ENCODE measurements at places on chromosomes 4 and X. TPM values are rescaled to one million over a fixed set of nuclear protein-coding genes. Genes with fewer than 3 reads are reported as not detected.

The TEC gene
- 15.3 TPM for total RNA-seq

- no peaks in the 10 kb centered on the region for H3K27me3 ChIP-seq
- H3K4me1 ChIP-seq = no peaks in the 10 kb centered on the region
- no peaks in the 10 kb centered on the region for H3K36me3 ChIP-seq
- DNase-seq = no peak
- H3K4me3 ChIP-seq = no peak overlapping the region
- H3K27ac ChIP-seq = no peak overlapping the region
Measured at GRCh38 chr4:63325140-63325539, 1084.1 kb downstream of the TECRL start.

DNA sequence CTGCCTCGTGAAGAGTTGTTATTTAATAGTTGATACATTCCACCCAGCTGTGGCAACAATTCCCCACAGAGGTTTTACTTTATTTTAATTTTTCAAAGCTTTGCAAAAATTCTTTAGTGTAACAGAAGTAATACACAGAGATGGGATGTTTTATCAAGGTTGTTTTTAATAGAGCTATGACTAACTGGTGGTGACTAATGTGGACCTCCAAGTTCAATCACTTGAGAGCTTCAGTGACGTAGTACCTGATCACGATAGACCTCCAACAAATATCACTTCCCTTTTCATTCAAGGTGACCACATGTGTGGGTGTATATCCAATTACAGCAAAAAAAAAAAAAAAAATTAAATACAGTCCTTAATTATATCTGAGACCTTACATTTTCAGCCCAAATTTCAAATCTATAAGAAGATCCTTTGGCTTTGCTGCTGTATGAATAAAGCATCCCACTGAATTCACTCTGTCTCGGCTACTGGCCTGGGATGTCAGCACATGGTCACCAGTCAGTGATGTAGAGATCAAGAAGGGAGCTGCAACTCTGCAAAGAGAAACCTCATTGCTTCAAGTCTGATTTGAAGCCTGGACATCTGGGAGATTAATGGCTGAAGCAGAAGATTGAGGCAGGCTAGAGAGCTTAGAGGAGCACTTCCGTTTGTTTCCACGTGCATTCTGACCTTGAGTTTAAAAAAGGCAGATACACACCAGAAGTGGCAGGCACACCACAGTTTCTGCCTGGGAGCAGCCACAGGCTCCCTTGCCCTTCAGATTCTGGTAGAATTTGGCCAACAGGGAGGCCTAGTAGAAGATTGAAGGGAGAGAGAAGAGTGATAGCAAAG is 345.9 kb upstream of the NOCT start:
- no peak overlapping the region for H3K27ac ChIP-seq
- H3K36me3 ChIP-seq = no peaks in the 10 kb centered on the region
- peaks cover 8% of the 10 kb centered on the region for H3K4me1 ChIP-seq

DNA sequence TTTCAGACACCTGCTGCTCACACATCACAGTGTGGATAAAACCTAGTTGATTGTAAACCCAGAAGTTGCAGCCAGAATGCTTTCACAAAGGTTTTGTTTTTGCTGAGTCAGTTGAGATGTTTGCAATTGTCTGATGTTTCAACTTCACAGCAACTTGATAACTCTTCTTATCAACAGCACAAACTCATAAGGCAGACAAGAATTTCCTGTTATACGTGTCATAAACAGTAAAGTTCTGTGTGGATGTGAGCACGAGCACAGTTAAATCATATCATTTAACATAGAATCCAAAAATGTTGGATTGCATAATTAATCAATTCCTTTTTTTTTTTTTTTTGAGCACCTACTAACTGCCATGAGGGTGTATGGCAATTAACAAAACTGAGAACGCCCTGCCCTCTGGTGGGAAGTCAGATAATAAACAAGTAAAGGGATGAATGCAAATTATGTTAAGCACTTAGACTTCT is 512.2 kb downstream of the PDHA2 start:
- H3K4me3 ChIP-seq = no peak overlapping the region
- H3K36me3 ChIP-seq = no peaks in the 10 kb centered on the region
- no peak overlapping the region for H3K27ac ChIP-seq

DNA sequence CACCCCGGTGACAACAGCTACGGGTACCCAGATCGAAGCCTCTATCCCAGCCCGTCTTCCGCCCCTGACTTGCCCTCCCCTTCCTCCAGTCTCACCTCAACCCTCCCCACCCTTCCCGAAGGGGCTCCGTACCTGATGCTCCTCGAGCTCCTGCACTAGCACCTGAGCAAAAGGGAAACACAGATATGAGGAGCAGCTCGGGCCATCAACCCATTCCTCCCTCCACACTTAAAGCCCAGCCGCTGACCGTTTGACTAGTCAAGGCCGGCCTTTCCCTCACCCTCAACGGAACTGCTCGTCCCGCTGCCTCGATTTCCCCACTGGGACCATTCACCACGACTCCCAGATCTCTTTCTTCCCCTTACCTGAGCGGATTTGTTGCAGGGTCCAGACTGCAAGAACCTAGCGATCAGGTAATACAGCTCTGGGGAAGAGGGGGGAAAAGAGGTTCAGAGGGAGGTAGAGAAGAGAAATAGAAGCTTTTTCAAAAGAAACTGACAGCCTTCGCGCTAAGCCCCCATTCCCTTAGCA is 731 bp downstream of the BRWD3 start:
- DNase-seq = peak; percentile 81
- H3K27me3 ChIP-seq = no peaks in the 10 kb centered on the region
- peaks cover 52% of the 10 kb centered on the region for H3K4me1 ChIP-seq
- H3K4me3 ChIP-seq = peak overlapping the region; percentile 76
- H3K27ac ChIP-seq = peak overlapping the region; percentile 92

- DNase-seq = no peak
- H3K27me3 ChIP-seq = no peaks in the 10 kb centered on the region
- H3K27ac ChIP-seq = peak overlapping the region; percentile 76
Measured at GRCh38 chr4:113593400-113594230, 167.9 kb downstream of the CAMK2D start.

- H3K36me3 ChIP-seq = no peaks in the 10 kb centered on the region
- peaks cover 18% of the 10 kb centered on the region for H3K27me3 ChIP-seq
- H3K4me3 ChIP-seq = no peak overlapping the region
- H3K27ac ChIP-seq = no peak overlapping the region
- DNase-seq = no peak
Measured at GRCh38 chr4:61204353-61205060, 4.4 kb downstream of the ADGRL3 start.

DNA sequence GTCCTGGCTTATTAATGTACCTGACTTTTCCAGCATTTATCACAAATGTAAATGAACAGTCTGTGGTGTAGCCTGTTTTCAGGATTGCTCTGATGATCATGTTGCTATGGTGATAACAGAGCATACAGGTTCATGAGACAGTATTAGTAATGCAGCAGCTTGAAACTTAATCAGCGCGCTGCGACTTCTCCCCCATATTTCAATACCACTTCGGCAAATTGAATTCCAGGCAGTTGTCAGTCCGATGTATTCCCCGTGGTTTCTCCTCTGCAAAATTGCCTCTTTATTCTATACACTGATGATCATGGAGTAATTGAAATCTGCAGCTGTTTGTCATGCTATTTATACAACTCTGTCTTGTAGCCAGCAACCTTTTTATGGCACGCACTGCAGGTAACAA is 239.3 kb downstream of the C4orf33 start:
- no peaks in the 10 kb centered on the region for H3K36me3 ChIP-seq
- no peak for DNase-seq
